ENCODE measurements at places on chromosomes 16 and 17. TPM values are rescaled to one million over a fixed set of nuclear protein-coding genes. Genes with fewer than 3 reads are reported as not detected.

KRT20 gene
- polyA plus RNA-seq = not detected

OR2C1 gene
- 0.16 TPM for polyA plus RNA-seq

SLC5A2 gene
- 0.17 TPM for polyA plus RNA-seq

ABCA9 gene
- polyA plus RNA-seq = 0.02 TPM

HEXD gene
- polyA plus RNA-seq = 8.0 TPM

PHOSPHO1 gene
- 0.09 TPM for polyA plus RNA-seq

UTS2R gene
- polyA plus RNA-seq = not detected

PLEKHG4 gene
- polyA plus RNA-seq = 0.83 TPM

CORO1A gene
- 42.9 TPM for polyA plus RNA-seq

RUNDC3A gene
- polyA plus RNA-seq = 1.2 TPM

KIF22 gene
- 61.0 TPM for polyA plus RNA-seq

CCDC200 gene
- polyA plus RNA-seq = not detected

CHP2 gene
- not detected for polyA plus RNA-seq

ATP2A1 gene
- 0.43 TPM for polyA plus RNA-seq

ADAP2 gene
- polyA plus RNA-seq = 0.32 TPM

Measured in mammary epithelial cell (primary cell).